Activated CD4-positive, alpha-beta memory T cell treated with anti-CD3 and anti-CD28 coated beads for 36 hours (primary cell): ENCODE measurements at places on chromosomes 16 and 17.

- no peak for DNase-seq
Observed at GRCh38 chr17:28548417-28549130, 3.9 kb downstream of the UNC119 start.

- no peak for DNase-seq
Observed at GRCh38 chr16:49598383-49599170, 225.0 kb downstream of the C16orf78 start.

DNA sequence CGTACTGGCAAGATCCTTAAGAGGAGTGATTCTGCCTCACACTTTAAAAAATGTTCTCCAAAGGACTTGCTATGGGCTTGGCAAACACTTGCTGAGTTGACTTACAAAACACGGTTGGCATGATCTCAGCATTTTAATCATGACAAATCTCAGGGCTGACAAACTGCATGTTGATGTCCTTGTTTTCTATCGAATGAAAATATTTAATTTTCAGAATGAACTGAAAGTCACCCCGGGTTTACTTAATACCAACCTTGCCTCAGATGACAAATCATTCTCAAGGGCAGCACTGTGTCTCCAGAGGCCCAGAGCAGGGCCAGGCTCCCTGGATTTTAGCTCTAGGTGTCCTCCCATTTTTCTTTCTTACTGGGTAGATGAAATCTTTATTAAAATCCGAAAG lies 229.1 kb upstream of the ZFHX3 start:
- DNase-seq: no peak

DNA sequence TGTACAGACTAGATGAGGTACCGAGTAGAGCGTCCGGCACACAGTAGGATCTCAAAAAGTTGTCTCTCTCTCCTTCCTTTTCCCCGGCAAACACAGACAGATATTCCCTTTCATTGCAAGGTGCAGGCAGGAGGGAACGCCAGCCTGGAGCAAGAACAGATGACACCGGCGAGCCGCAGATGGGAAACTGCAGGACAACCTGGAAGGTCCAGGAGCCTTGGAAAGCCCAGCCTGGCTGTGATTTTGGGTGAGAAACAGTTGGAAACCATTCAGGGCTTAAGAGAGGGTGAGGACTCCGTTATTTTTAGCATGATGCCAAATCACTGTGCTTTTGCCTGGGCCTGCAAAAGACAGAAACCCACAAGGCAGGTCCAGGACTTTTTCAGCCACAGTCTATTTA lies 7.3 kb downstream of the CDH11 start:
- DNase-seq: no peak

- DNase-seq: no peak
Observed at GRCh38 chr17:9862220-9862619, 36.5 kb downstream of the GLP2R start.

DNA sequence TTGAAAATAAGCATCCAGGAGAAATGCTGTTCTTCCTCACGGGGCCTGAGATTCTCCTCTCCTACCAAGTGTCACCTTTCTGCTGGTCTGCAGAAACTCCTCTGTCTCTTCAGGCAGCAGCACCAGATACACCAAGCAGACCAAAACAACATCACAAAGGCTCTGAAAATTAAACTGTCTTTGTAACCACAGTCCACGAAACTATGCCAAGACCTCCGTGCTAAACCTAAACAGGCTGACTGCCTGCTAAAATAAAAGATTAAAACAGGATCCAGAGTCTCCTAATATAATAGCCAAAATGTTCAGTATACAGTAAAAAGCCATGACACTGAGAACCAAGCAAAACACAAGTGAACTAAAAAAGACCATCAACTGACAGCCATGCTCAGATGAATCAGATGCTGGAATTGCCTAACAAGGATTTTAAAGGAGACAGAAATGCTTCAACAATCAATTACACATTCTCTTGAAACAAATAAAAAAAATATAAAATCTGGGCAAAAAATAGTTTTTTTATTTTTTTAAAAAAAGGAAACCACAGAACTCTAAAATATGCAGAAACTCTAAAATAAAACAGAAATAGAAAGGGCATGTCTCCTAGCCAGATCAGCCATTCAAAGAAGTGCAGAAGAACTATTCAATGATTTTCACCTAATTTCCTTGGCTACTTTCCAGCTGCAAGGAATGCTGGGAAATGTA lies 50.3 kb upstream of the TOX3 start:
- DNase-seq: no peak

- peak; percentile 71 for DNase-seq
Observed at GRCh38 chr17:49360796-49361128, 1.3 kb downstream of the ZNF652 start.

GRCh38 chr17:9090641-9091096 lies 69.4 kb downstream of the NTN1 start:
- DNase-seq: no peak

DNA sequence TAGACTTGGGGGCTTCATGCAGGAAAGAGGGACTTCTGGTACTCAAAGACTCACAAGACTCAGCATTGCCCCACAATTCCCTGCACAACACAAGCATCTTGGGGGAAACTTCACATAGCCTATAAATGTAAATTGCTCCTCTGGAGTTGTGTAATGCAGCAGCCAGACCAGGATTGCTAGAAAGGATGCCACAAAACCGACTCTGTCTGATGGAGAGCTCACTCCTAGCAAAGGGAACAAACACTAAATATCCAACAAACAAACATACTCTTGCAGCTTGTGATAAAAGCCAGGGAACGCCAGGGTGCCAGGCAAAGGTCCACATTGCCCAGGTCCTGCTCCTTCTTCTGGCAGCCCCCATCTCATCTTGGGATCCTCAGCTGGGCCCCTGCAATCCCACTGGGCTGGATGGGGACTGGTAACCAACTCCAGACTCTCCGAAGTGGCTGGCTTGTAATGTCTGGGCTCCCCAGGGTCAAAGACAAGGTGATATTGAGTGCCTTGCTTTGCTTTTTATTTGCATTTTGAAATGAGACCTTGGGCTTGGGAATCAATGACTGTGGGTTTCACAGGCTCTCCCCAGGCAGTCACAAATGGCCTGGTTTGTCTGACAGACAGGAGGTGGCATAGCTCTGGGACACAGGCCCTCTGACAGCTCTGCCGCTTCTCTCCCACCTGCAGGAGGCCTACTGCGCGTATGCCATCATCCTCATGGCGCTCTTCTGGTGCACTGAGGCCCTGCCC lies 15.3 kb downstream of the SLC13A2 start:
- no peak for DNase-seq

- DNase-seq: no peak
Observed at GRCh38 chr17:50658616-50659015, 23.9 kb downstream of the ABCC3 start.

GRCh38 chr17:66673668-66674276 lies 161.1 kb upstream of the CACNG5 start:
- peak; percentile 54 for DNase-seq

DNA sequence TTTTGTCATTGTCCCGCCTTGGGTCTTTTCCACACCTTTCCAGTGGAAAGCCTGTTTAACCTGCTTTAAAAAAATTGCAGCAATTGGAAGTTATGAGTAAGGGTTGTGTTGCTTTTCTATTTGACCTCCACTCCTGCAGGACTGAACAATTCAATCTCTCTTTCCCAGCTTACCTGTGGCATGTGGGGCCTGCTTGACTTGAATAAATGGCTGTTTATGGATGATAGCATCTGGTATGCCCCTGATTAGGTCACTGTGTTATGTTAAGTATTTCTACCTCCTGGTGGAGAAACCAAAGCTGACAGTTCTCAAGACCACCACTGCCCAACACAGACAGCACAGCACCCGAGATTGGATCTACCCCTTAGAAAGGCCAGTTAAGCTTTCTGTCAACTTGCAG lies 64.8 kb upstream of the NOG start:
- no peak for DNase-seq

DNA sequence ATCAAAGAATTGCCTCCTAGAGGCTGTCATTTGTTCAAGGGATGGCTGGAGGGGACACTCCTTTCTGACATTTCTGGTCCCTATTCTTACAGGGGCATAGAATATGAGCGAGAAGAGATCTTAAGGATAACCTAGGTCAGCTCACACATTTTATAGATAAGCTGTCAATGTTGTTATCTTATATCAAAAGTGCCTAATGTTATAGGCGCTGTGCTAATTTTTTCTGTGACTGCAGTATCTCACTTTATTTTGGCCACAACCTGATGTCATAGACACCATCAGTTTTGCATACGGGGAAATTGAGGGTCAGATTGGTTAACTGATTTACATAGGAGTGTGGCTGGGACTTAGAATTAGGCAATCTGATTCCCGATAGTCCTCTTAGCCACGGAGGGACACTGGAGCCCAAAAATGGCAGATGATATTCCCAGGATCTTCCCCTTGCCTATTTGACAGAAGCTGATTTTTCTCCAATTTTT lies 1.2 kb downstream of the CPD start:
- DNase-seq: no peak
